H7 (cell line): ENCODE measurements at places on chromosomes 11 and 22. TPM values are rescaled to one million over a fixed set of nuclear protein-coding genes. Genes with fewer than 3 reads are reported as not detected.

CCDC85B gene
- 39.2 and 42.4 TPM in 2 replicates for total RNA-seq

TUB gene
- 14.6 and 16.4 TPM in 2 replicates for total RNA-seq

MIOX gene
- not detected in 2 replicates for total RNA-seq

OR6T1 gene
- total RNA-seq = not detected in 2 replicates

CD151 gene
- total RNA-seq = 175 and 190 TPM in 2 replicates

OR5W2 gene
- total RNA-seq = not detected in 2 replicates

C11orf91 gene
- not detected in 2 replicates for total RNA-seq

MOGAT2 gene
- total RNA-seq = not detected in 2 replicates

TH gene
- total RNA-seq = not detected in 2 replicates

UPK2 gene
- total RNA-seq = 0.21 TPM in 1 of 2 replicates, not detected in the other

IGLL1 gene
- not detected in 2 replicates for total RNA-seq

SULT4A1 gene
- total RNA-seq = 6.3 and 9.8 TPM in 2 replicates

KCNJ1 gene
- 0.07 TPM in 1 of 2 replicates, not detected in the other for total RNA-seq

LRRC4C gene
- total RNA-seq = 0.66 TPM in 1 of 2 replicates, not detected in the other

OR9G4 gene
- not detected in 2 replicates for total RNA-seq

FOLR3 gene
- total RNA-seq = not detected in 2 replicates

ACR gene
- total RNA-seq = 0.07 TPM in 1 of 2 replicates, not detected in the other

MMP3 gene
- total RNA-seq = not detected in 2 replicates

DBX1 gene
- 0.59 and 1.8 TPM in 2 replicates for total RNA-seq
